NCI-H460 (cell line): ENCODE measurements at places on chromosomes 6 and 20.

DNA sequence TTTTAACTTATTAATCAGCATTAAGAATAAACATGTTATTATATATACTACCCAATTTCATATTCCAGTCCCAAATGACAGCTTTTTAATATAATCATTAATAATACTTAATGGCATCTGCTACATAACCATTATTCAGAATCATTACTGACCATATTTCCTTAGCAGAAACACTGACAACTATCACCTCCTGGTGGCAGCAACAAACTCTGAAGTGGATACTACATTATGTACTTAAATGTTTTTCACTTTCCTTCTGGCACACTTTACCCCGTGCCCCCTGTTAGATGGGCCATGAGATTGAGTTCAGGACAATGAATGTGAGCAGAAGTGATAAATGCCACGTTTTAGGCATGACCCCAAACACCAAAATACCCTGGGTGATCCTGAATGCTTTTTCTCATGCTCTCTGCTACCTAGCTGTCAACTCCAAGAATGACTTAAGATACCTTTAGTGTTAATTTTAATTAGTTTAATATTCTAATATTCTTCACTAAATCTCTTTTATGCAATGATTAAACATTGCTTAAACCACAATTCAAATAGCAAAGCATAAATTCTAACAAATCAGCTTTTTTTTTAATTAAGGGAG, 77.1 kb downstream of the LMBRD1 start:
- peak; percentile 6 for DNase-seq

DNA sequence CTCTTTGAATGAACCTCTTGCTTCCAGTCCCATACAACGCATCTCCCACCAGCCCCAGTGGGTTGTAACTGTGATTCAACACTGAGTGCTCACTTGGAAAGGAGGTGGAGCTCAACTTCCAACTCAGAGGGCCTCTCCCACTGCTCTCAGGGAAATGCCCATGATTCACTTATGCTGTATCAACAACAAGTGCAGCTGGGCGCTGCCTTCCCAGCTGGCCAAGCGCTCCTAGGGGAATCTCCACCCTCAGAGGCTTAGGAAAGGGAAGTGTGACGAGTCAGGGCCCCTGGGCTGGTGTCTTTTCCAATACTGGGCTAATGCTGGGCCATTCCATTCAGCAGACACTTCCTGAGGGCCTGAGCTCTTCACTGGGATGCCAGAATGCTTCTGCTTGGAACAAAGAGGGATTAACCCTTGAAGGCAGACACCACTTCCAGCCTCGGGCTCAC, 8.1 kb upstream of the OCSTAMP start:
- DNase-seq = peak; percentile 16

GRCh38 chr6:133410638-133411435, 169.7 kb downstream of the EYA4 start:
- no peak for DNase-seq

GRCh38 chr20:10649797-10650160, 24.0 kb downstream of the JAG1 start:
- no peak for DNase-seq

GRCh38 chr20:3753098-3753497, 14.5 kb downstream of the ADISSP start:
- peak; percentile 54 for DNase-seq

DNA sequence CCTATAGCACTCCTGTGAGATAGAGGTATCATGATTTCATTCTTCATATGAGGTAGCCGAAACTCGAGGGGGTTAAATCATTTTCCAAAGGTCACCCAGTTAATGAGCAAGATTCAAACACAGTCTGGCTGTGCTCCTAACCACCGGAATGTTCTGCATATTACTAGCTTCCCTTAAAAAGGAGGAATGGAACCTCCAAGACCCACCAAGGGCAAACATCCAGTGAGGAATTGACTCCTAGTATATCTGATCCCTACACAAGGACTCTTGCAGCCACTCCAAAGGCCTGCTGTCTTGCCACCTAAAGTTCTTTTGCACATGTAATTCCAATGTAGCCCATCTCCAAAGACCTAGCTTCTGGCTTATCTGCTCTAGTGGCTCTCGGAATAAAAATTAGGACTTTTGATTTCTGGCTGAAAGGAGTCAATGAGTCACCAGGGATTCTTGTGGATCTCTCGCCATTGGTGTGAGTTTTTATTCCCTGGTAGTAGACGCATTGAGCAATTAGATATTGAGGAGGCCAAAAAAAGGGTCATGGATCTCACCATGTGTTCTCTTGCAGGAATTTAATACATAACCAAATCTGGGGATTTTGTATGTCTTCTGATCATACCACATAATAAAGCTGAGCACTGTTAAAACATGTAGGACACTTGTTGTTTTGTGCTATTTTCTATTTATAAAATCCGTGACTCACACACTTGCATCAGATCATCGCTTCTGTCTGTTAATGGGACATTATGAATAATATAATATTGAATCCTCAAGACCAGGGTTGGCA, 9.1 kb downstream of the BCAS1 start:
- DNase-seq = no peak

- DNase-seq = no peak
These were observed 58.6 kb upstream of the MRPS10 start for GRCh38 chr6:42276034-42276890.

DNA sequence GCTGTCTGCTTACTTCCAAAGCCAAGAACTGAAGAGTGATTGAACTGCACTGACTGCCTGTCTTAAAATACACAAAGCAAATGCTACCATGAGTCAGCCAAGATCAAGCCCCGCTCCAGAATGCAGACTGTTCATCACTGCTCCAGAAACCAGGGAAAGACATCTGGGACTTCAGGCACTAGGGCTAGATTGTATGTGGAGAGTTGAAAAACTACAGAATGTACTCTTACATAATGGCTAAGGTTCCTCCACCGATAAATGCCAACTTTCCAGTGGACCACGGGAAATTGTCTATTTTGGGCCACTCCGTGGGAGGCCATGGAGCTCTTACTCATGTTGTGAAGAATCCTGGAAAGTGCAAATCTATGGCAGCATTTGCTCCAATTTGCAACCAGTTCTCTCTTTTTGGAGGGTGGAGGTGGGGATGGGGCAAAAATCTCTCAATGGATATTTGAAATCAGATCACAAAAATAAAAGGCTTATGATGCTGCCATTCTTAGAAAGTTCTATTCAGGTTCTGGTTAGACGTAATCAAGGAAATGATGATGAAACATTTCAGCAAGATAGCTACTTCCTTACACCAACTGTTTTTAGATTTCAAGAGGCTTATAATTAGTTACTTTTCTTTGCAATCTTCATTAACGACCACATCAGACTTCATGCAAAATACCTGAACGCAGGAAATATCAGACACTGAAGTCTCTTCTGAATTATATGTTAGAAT, 11.8 kb upstream of the CAP2 start:
- DNase-seq = no peak

DNA sequence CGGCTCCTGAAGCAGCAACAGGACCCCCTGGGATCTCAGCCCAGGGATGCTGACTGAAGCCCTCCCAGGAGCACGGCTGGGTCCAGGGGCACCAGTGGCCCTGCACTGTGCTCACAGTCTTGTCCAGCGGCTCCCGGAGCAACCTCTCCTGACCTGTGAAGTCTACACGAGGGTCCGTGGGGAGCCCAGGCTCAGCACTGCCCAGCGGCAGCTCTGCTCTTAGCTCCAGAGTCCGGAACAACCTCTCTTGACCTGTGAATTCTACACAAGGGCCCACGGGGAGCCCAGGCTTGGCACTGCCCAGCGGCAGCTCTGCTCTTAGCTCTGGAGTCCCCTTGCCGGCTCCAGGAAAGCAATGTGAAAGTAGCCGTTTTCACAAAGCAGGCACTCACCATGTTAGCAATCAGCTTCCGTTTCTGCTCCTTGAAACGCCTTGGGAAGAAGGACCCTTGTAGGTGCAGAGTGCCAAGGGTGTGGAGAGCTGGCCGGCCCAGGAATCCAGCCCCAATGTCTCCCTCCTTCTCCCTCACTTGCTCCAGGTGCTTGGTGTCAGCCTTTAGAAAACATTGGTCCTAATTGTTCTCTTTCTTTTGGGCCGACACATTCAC, 310.9 kb downstream of the CDH4 start:
- DNase-seq = no peak

DNA sequence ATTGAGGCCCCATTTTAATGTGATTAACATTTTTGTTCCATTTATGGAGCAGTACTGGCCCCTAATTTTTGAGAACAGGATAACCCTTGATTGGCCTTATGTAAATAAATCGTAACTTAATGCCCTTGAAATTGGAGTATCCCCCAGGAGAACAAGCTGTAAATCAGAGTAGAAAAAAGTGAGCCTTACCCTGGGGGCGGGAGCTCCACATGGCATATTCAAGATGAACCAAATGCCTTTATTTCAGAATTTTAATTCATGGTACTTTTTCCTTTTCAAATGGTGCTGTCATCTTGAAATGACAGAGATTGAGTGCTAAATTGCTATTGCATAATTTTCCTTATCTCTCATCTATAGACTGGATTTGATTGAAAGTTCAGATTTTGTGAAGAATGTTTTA, 809.5 kb upstream of the FLRT3 start:
- DNase-seq = no peak

- no peak for DNase-seq
These were observed 1.7 kb downstream of the RPS6KA2 start for GRCh38 chr6:166625356-166625755.

- DNase-seq = no peak
These were observed 154.4 kb downstream of the BMP2 start for GRCh38 chr20:6921717-6922386.

GRCh38 chr6:41546475-41546865, 289 bp downstream of the FOXP4 start:
- no peak for DNase-seq

DNA sequence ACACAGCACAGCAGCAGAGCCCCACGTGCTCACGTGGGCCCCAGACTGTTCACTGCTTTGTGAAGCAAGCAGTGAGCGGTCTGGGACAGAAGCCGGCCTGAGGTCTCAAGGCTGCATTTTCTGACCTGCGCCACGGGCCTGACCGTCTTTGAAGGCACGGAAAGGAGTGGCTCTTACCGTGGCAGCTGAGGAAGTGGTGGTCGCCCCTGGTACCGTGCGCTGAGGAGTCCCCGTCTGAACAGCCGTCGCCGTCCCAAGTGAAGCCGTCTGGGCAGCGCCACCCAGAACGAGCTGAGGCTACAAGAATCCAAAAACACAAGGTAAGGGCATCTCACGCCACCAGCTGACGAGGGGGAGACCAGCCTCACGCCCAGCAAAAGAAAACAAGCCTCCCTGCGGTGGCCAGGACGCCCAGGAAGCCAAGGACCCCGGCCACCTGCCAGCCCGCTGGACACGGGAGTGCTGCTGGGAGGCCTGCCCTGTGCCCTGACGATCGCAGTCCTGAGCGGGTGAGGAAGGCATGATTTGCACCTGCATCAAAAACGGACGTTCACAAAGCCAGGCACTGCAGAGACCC, 55.7 kb downstream of the TAF4 start:
- DNase-seq = no peak

GRCh38 chr6:167669553-167669849, 157.2 kb upstream of the AFDN start:
- DNase-seq = no peak

DNA sequence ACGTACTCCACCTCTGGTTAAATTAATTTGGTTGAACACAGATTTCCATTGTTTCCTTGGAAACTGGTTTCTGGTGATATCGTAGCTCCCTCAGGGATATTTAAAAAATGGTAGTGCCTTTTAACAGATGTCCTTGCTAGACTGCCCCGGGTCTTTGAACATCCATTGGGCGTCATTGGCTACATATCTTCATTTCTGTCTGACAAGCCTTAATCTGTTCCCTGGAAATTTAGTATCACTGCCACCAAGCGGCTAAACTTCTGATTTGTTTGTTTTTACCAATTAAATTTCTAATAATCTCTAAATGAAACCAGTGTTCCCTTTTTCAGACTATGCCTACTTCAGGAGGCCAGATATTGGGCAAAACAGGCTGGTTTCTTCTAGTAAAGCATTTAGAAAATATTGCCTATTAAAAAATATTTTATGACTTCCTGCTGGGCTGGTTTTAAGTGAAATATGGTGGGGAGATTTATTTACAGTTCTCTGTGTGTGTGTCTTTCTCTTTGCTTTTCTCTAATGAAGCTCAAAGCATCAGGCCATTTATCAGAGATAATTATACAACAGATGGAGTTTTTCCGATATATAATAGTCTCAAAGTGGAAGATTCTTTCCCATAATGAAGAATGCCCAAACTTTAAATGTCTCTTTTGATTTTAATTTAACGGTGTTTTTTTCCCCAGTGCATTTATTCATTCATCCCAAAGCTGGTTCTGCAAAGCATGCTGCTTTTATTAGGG, 249.5 kb downstream of the ZFAND3 start:
- DNase-seq = no peak

- no peak for DNase-seq
These were observed 43.2 kb upstream of the CRISP1 start for GRCh38 chr6:49909563-49909962.

- no peak for DNase-seq
These were observed 77.9 kb downstream of the PHF20 start for GRCh38 chr20:35849706-35850105.

- DNase-seq = no peak
These were observed 47.4 kb downstream of the MYB start for GRCh38 chr6:135228486-135228885.

DNA sequence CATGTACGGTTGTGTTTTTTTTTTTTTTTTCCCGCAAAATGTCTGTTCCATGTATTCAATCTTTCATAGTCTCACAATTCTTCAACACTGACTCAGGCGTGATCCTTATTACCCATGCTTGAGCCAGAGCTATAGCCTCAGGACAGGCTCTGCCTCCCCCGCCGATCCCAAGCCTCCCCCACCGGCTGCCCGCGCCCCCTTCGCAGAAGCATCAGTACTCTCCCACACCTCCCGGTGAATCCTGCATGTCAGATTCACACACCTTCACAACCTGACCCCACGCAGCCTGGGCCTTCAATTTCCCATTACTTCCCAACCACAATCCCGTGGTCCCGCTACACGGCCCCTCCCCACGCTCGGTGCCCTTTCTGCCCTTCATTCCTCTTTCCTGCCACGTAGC, 401.5 kb upstream of the JARID2 start:
- DNase-seq = no peak

DNA sequence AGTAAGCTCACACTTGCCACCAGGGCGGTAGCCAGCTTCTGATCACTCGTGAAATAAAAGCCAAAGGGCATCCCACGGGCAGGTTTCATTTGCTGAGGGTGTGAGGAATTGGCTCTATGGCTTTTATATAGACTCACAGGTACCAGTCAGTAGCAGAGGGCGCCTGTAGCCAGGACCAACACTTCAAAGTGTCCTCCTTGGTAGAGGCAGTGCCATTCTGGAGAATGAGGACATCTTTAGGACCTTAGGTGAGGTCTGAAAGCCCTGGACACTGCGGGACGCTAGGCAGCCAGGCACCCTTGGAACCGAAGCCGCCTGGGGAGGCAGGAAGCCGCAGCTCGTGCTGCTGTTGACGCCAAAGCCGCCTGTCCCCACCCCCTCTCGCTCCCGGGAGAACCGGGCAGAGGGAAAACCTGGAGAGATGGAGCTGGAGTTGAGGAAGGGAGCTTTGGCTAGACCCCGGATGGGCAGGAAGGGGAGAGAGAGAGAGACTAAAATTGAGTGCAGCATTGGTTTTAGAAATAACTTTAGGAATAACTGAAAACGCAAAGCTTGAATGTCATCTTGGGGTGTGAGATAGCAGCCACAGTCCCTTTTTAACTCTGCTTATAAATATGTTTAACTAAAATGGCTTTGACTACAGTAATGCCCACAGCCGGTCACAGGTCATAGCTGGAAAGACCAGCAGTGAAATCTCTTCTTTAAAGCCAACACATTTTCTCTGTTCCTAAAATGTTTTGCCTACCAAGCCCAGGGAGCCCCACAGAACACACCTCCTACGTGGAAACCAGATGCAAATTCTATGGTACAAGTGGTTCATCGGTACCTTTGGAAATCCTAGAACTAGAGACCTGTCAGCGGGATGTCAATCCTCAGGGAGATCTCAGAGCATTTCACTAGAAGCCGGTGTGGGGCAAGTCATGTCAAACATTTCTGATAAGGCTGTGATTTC, 128.5 kb upstream of the CDYL start:
- peak; percentile 72 for DNase-seq
